ENCODE measurements at places on chromosomes 5 and 9. TPM values are rescaled to one million over a fixed set of nuclear protein-coding genes. Genes with fewer than 3 reads are reported as not detected.

DNA sequence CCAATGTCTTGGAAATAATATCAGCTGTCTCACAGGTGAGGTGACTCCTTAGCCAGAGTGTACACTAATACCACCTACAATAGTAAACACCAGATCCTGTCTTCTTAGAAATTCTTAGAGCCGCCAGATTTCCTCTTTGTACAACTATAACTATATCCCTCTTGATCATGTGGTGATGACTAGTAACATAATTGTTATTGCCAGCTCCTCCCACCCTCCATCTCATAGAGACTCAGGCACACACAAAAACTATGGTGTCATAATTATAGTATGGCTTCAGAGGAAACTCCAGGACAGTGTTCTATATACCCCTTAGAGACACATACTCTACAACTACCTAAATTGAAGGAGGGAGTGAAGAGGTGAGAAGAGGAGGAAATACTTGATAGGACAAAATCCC lies 33.1 kb downstream of the PGGT1B start:
- no peak for DNase-seq

The GALNT12 gene
- 30.1 TPM for total RNA-seq

- DNase-seq: no peak
Measured at GRCh38 chr5:172453986-172454357, 353 bp downstream of the SH3PXD2B start.

The FUT7 gene
- total RNA-seq: not detected

GRCh38 chr5:157026789-157027424 lies 32.0 kb downstream of the HAVCR1 start:
- DNase-seq: no peak

DNA sequence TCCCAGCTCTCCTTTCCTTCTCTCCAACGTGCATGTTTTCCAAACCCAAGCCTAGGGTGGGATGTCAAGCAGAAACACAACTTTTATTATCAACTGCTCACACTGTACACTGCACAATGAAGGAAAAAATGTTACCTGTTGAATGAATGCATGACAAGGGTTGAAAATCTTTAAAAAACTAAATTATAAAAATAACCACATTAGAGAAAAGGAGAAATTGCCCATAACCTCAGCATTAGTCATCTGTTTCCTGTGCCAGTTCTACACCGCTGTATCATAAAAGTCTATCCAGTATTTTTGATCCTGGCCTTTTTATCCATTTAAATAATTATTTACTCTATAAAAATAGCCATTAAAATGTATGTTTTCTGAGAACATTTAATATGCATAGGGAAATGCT lies 101.1 kb downstream of the APBA1 start:
- DNase-seq: no peak

The CBY3 gene
- 1.4 TPM for total RNA-seq

DNA sequence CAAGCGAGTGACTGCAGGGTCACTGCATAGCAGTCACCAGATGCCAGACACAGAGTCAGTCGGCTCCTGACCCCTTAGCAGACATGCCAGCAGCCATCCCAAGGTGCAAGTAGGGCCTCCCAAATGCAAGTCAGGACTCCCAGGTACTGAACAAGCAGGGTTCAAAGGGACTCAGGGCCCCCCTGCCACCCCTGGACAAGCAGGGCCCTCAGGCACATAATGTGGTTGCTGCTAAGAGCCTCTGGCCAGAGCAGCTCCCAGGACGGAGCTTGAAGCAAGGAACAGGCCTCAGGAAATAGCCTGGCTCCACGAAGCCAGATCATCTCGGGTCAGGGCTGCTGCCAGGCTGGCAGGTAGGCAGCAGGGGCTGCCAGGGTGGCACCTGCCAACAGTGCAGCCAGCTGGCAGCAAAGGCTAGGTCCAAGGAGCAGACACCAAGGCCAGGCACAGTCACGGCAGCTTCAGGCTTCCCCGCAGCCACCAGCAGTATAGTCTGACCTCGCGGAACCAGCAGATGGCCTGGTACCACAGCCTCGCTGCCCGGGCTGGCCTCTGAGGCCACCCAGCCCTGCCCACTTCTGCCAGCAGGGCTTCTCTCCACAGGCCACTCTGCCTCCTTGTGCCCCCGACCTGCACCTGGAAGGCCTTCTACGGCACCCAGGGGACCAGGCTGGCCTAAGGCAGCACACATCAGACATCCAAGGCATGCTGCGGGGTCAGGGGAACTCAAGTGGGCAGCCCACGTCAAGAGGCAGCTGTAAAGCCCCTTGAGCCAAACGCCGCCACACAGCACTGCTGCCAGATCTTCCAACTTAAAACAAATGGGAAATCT lies 7.4 kb downstream of the EEIG1 start:
- no peak for DNase-seq

The FBXL17 gene
- total RNA-seq: 24.8 TPM

The FAM151B gene
- 7.4 TPM for total RNA-seq

The SAXO1 gene
- total RNA-seq: 0.27 TPM

The CYFIP2 gene
- 60.0 TPM for total RNA-seq

The TSLP gene
- total RNA-seq: not detected

The ENTREP1 gene
- total RNA-seq: 2.1 TPM

GRCh38 chr5:177222269-177222668 lies 81.2 kb downstream of the RAB24 start:
- no peak for DNase-seq

The PWWP2A gene
- 46.2 TPM for total RNA-seq

GRCh38 chr5:113162208-113162607 lies 185.6 kb downstream of the DCP2 start:
- no peak for DNase-seq

DNA sequence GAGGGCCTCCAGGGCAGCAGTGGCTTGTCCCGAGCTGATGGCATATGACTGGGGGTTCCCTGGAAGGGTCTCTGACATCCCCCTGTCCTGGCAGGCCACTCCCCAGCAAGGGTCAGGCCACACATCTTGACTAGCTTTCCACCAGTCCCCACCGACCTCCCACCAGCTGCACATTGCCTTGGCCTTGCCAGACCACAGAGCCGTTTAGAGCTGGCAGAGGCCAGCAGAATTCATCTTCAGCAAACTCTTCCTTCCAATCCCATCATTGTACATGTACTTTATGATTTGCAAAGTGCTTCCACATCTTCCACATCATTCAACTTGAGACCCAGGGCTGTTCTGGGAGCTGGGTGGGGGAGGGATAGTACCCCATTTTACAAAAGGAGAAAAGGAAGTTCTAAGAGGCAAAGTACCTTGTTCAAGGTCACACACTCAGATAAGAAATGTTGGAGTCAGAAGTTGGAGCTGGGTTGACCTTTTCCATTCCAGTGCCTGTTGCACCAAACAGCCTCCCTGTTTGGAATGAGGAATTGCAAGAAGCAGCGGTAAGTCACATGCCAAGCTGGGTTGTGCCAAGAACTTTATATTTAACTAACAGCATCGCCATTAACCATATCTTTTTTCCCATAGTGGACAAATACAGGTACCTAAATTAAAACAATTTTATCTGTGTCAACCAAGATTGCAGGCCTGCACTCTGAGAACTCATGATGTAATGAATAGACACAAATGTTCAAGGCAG lies 25.8 kb upstream of the COL15A1 start:
- DNase-seq: no peak

DNA sequence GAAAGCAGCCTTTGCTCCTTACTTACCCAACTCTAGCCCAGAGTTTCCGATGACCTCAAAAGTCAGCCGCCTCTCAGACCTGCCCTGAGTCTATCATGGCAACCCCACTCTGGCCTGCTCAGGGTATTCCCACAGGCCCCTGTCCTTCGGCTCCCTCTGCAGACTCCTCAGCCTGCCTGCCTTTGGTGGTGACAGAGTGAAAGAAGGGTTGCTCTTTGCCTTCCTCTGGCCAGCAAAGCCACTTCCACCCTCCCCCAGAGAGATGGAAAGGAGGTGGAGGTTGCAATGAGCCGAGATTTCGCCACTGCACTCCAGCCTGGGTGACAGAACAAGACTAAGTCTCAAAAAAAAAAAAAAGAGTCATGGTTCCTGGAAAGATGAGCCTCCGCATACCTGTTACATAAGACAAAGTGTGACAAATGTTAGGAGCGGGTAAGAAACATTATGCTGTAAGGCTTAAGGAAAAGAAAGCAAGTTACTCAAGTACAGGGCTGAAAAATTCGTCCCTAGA lies 2.3 kb upstream of the SMIM33 start:
- no peak for DNase-seq

The MRPL36 gene
- total RNA-seq: 26.9 TPM

The LIFR gene
- 61.1 TPM for total RNA-seq

The ZNF608 gene
- total RNA-seq: 13.5 TPM

- DNase-seq: no peak
Measured at GRCh38 chr9:121344184-121344583, 25.9 kb downstream of the STOM start.

The SLC36A2 gene
- total RNA-seq: not detected

The LOX gene
- 65.2 TPM for total RNA-seq

DNA sequence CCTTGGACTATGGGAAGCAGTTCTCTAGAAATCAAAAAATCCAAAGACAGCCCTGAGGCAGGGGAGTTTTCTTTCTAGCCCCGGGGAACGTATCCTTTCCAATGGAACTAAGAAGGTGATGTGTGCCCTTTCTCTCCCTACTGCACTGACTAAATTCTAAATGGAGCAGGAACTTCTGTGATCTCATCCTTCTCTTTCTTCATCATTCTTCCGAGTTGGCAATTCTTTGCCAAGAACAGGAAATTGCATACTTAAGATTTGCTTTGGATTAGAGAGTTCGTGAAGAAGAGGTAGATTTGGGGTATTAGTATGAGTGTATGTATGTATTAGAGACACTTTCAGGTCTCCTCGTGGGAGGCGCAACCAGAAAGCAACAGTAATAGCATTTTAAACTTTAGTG lies 178.0 kb upstream of the PIK3R1 start:
- DNase-seq: no peak

- DNase-seq: no peak
Measured at GRCh38 chr5:32790411-32790951, 79.4 kb downstream of the NPR3 start.

- no peak for DNase-seq
Measured at GRCh38 chr5:1125030-1125357, 13.1 kb upstream of the SLC12A7 start.

- no peak for DNase-seq
Measured at GRCh38 chr5:15501091-15501791, 1.3 kb downstream of the FBXL7 start.

- DNase-seq: no peak
Measured at GRCh38 chr5:125882061-125882460, 541.1 kb upstream of the GRAMD2B start.

The SLC25A48 gene
- total RNA-seq: 0.78 TPM

The PALM2AKAP2 gene
- total RNA-seq: 45.9 TPM

DNA sequence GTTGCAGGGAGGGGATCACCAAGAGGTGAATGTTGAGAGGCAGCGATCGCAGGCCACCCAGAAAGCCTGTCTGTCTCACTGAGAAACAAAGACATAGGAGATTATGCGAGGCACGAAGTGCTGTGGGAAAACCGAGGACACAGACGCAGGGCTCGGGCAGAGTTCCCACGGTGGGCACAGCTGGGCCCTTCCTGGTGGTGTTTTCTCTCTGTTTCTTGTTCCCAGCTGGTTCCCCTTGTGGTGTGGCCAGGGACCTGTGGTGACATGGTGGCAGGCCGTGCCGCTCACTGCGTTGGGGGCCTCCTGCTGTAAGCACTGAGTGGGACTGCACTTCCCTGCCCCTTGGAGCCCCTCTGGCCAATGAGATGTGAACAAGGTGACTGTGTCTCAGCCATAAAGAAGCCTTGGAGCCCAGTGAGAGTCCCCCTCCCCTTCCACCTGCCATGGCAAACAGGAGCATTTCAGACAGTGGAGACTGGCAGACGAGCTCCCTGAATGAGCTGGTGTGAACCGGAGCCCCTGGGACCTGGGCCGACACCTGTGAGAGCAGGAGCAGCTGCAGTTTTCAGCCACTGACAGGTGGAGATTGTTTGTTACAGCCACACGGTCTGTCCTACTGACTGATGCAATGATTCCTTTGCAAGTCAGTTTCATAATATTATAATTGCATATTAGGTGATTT lies 13.2 kb upstream of the IRX4 start:
- DNase-seq: no peak
